OCI-LY7 (cell line): ENCODE measurements at places on chromosomes 7 and 10. TPM values are rescaled to one million over a fixed set of nuclear protein-coding genes. Genes with fewer than 3 reads are reported as not detected.

- no peak for DNase-seq
These were observed 44.2 kb downstream of the PRF1 start for GRCh38 chr10:70558295-70558694.

DNA sequence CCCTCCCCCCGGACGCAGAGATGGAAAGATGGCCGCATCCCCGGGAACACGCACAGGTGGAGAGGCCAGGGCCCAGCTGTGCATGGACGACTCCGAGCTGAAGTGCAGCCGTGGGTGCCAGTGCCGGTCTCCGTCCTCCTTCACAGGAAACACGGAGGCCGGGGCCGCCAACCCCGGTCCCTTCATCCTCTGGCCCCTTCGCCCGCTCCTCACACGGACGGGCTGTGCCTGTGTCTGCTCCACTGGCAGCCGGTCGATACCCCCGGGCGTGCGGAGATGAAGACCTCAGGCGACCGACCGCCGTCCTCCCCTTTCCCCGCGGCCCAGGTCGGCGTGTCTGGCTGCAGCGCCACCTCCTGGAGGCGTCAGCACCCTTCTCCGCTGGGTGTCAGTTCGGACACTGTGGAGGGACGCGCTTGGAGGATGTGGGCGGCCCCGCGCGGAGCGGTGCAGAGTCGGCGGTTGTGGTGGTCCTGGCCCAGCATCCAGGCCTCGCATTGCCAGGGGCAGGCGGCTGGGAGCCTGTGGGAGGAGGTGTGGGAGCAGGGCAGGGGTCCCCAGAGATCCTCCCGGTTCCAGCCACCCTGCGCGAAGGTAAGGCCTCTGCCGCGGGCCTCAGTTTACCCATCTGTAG, 9.9 kb downstream of the ZNF511 start:
- DNase-seq: no peak

DNA sequence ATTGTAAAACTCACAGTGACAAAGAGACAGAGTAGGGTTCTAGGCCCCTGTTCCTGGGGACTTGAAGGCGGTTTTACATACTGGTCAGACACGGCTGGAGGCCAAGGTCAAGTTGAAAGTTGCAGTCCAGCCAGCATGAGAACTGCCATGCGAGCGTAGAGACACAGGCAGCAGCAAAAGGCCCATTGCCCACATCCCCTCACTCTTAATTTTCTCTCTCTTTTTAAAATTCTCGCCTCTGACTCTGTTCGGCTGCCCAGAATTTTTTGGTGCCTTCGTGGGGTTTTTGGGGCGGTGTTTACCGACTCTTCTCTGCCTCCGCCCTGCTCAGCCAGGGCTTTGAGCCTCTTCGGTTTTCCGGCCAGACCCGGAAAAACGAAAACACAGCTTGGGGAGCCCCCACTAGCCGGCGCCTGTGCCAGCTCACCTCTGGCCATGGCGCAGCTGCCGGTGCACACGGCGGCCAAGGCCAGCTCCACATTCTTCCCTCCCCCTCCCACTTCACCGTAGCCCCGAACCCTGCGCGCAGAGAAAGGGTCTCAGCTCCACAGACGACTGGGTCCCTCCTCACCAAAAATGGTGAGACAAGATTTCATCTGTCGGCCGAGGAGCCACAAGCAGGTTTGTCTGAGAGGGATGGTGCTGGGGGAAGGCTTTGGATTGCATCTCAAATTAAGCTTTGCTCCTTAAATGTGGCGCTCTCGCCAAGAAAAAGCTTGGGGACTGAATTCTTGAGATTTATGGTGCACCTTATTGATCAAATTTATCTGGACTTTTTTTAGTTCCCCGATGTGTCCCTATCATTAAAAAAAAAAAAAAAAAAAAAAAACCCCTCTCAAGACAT, 2.3 kb upstream of the HOXA13 start:
- no peak for DNase-seq

DNA sequence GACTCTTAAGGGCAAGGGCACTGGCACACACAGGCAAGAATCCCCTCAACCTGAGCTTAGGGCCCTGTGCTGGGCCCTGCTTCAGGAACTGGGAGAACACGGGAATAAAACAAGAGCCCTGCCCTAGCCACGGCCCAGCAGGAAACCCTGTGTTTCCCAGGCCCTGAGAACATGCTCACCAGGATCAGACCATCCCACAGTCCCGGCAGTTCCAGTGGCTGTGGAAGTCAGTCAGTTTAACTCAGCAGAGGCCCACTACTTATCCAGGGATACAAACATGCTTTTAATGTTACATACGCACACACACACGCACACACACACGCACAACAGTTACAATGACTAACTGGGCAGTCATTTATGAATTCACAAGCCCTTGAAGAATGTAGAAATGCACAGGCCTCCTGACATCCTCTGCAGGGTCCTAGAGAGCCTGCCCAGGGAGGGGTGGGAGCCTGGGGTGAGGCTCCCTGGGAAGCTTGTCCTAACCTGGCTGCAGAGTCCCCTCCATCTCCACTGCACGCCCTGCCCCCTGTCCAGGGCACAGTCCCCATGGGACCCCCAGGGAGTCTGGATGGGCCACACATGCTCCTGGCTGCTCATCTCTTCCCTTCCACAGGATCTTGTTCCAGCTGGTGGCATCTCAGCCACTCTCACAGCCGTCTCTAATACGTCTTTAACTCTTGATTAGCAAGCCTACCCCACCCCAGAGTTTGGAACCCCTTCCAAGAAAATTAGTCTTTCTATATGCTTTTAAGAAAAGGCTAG, 97.6 kb downstream of the TCERG1L start:
- DNase-seq: no peak

DNA sequence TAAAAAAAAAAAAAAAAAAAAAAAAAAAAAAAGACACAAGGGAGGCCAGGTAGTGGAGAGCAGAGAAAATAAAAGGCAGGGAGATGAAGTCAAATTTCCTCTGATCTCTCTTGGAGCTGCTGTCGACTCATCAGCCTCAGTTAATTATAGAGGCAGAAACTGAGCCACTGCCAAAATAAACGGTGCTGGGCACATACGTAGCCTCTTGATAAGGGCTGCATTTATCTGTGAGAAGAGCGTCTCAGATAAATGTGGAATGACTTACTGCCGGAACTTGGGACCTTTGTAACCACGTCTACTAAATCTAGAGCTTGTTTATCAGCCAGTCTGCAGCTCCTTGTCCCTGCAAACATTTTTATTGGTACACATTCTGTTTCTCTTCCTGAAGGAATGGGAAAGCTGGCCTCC, 162.3 kb downstream of the BAMBI start:
- no peak for DNase-seq

GRCh38 chr10:26543567-26544306, 105.6 kb downstream of the APBB1IP start:
- no peak for DNase-seq

The C10orf62 gene
- total RNA-seq: not detected in 2 replicates

The SDHAF3 gene
- total RNA-seq: 30.6 and 39.1 TPM in 2 replicates

The HABP2 gene
- not detected in 2 replicates for total RNA-seq

The LRRD1 gene
- 0.13 and 0.42 TPM in 2 replicates for total RNA-seq

The HOXA4 gene
- 1.6 and 2.0 TPM in 2 replicates for total RNA-seq
